SK-N-MC (cell line): ENCODE measurements at places on chromosomes 2 and 18.
A peak's percentile ranks its signal among the peaks of the same experiment; 100 is the strongest.

DNA sequence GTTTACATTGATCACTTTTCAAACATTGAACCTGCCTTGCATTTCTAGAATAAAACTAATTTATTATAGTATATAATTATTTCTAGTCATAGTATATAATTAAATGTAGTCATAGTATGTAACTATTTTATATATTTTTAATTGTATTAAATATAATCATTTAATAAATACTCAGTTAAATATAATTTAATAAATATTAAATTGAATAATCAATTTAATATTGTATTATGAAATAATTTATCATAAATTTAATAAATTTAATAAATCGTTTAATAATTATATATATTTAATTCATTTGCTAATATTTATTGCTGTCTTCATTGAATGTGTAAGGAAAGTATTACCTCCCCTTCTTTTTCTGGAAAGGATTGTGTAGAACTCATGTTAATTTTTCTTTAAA, 225.6 kb upstream of the NRP2 start:
- DNase-seq = no peak

GRCh38 chr2:121520641-121520994, 10.1 kb upstream of the RNU4ATAC start:
- DNase-seq = no peak

DNA sequence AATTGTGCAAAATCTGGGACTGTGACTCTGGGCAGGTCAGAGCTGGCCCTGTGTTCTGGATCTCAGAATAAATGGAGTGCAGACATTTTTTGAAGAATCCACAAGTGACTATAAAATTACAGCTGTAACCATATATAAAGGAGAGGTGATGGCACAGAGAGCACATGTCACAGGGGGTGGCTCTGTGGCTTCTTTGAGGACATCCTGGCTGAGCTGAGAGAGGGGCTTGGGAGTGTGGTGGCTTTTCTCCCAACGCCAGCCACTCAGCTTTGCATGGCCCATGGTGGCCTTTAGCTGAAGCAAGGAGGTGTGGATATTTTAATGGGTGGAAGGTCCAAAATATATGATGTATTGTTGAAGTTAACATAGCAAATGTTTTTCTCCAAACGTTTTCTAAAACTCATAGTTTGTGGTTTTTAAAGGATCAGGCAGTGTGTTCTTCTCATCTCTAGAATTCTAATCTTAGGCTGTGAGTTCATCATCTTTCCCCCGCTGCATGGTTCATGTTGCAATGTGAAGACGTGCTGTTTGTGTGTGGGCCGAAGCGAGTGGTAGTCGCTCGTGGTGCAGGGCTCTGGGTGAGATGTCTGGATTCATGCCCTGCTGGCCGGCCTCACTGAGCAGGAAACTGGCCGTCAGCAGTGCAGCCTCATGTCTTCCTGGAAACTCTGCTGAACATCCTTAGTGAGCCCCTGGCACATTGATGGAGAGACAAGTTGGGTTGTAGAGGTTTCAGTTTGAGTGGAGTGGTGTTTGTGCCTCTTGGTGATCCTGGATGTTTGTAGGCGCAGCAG, 109.9 kb downstream of the ZNF236 start:
- DNase-seq = no peak

GRCh38 chr18:8685141-8685913, 20.0 kb upstream of the MTCL1 start:
- peak; percentile 73 for DNase-seq

GRCh38 chr2:122531290-122532071, 776.0 kb downstream of the TSN start:
- no peak for DNase-seq

DNA sequence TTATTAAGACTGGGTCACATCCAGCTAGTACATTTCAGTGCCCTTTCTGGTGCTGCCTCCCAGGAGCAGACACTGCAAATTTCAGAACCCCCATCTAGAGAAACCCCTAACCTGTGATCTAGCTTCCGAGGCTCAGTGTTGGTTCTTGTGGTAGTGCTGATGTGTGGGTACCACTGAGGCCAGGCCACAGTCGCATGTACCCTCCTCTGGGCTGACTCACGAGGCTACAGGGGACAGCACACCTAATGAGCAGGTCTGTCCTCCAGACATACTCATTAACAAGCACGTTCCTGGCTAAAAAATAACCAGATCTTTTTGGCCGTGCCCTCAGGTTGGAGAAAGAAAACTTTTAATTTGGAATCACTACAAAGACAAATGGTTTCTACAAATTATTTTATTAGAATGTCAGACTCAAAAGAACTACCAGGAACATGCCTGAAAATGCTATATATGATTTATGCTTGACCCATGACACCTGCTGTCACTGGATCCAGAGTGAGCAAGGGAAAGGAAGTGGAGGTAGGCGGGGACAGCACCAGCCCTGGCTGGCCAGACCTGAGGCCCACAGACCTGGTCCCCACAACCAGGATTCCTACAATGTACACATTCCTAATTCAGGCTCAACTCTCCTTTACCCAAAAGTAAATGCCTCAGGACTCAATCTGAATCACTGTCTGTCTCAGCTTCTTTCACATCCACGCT, 8.5 kb downstream of the CIAO1 start:
- no peak for DNase-seq

GRCh38 chr2:66665124-66665984, 230.4 kb downstream of the MEIS1 start:
- DNase-seq = no peak

- DNase-seq = no peak
Measured at GRCh38 chr18:14939141-14939540, 191.2 kb downstream of the ANKRD30B start.

DNA sequence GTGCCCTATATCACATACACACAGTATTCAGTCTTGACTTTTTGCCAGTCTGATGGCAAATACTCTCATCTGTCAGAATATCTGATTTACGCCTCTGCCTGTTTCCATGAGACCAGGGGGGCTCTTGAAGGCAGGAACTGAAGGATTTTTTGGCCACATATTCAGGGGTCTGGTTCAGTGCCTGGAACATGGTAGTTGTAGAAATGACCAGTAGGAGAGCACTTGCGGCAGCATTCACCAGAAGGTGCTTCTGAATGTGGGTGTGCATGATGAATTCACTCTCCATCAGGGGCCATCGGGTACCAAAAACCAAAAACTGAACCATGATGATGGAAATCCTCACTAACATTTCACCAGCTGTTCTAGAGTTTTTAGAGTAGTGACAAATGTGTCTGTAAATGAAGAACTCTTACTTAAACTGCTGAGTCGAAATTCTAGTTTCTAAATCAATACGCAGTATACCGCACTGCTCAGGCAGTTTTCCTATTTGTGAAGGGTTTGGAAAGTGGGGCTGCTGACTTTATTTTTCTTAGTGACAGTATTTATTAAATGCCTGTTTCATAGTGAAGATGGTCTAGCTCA, 54.6 kb downstream of the MERTK start:
- no peak for DNase-seq

GRCh38 chr18:57026316-57026715, 120.6 kb upstream of the BOD1L2 start:
- no peak for DNase-seq

GRCh38 chr2:108194409-108195132, 45.2 kb upstream of the SULT1C3 start:
- DNase-seq = no peak

DNA sequence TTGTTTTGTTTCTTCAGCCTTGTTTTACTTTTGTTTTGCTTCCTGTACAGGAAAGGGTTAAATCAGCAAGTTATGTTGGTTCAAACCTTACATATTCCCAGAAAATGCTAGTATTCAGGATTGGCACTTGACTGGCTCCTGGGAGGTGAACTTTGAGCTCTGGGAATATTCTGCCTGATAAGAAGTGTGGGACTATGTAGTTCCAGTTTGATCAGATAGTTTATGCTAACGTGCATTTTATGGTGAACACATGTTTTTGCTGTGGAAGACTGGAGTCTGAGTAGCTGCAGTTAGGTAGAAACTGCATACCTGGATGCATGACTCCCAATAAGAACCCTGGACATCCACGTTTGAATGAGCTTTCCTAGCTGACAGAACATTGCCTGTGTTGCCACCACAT, 603.1 kb upstream of the HS6ST1 start:
- no peak for DNase-seq

GRCh38 chr2:122595065-122595464, 839.6 kb downstream of the TSN start:
- no peak for DNase-seq

- no peak for DNase-seq
Measured at GRCh38 chr2:218067523-218067922, 1.5 kb upstream of the RUFY4 start.

GRCh38 chr2:127479866-127480743, 46.2 kb downstream of the IWS1 start:
- no peak for DNase-seq

- DNase-seq = no peak
Measured at GRCh38 chr2:108531674-108532055, 2.6 kb upstream of the LIMS1 start.

GRCh38 chr2:158052761-158053160, 48.9 kb upstream of the UPP2 start:
- no peak for DNase-seq

DNA sequence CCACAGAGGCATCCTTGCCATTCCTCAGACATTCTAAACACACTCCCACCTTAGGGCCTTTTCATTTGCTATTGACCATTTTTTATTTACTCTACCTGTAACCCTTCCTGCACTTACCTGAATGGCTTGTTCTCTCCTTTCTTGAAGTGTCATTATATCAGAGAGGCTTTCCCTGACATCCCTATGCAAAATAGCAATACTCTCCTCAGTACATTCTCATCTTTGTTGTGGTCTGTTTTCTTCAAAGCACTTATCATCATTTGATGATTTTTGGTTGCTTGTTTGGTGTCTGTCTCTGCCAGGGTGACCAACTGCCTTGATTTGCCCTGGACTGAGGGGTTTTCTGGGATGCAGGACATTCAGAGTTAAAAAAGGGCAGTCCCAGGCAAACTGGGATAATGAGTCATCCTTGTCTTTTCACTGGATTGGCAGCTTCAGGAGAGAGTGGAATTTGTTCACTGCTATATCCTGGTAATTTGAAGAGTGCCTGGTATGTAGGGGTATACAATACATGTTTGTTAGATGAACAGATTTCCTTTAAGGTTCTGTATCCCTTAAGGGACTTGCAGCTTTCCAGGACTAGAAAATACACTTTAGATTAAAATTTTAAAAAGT, 102.4 kb downstream of the BABAM2 start:
- no peak for DNase-seq

DNA sequence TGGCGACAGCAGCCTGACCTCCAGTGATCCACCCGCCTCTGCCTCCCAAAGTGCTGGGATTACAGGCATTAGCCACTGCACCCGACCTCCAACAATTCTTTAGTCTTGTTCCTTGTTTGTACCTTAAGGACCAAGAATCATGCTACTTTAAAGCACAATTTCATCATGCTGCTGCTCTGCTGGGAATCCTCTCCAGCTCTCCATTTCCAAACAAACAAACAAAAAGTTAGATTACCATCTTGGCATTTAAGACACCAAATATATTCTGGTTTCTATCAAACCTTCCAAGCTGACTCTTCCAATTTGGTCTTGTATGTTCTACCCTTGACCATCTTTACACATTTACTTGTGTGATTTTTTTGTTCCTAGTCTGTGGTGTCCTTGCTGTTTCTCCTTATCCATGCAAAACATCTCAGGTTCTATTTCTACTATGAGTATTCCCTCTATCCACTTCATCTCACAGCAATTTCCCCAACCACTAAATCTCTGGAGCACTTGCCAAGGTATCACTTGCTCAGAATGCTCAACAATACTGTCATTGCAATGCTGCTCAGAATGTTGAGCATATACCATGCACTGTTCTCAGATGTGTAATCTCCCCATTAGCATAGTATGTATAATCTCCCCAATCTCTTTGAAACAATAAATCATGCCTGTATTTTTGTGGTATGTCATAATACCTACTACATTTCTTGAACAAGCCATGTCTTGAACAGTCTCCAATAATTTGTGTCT, 73.2 kb upstream of the GALNT5 start:
- no peak for DNase-seq

DNA sequence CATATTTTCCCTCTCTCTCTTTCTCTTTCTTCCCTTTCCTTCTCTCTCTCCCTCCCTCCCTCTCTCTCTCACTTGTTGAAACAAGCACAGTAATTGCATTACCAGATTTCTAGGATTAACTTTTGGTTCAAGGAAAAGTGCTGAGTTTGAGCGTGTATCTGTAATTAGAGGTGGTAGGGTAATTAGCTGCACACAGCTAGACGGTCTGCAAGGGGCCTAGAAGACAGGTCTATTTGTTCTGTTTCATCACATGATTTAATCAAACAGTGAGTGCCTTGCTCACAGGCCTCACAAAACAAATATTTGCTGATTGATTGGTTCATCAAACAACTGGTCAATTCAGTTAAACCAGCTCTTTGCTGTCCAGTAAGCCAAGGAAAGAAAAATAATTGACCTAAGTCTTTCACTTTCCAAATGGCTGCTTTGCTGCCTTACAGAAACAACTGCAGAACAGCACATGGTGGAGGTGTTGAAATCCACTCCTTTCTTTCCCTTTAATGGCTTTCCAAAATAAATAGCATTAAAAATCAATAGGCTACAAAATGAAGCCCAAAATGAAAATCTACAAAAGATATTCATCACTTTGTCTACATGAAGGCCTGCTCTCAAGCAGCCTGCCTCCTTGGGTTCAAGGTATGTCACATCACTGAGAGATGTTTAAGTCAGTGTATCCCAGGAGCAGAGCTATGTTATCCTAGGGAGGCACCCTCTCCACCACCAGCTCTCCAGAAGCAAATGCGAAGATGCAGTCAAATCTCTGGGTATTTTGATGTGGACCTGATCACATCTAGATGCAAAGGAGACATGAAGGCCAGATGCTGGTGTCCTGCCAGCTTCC, 264.4 kb upstream of the SIX2 start:
- DNase-seq = no peak

DNA sequence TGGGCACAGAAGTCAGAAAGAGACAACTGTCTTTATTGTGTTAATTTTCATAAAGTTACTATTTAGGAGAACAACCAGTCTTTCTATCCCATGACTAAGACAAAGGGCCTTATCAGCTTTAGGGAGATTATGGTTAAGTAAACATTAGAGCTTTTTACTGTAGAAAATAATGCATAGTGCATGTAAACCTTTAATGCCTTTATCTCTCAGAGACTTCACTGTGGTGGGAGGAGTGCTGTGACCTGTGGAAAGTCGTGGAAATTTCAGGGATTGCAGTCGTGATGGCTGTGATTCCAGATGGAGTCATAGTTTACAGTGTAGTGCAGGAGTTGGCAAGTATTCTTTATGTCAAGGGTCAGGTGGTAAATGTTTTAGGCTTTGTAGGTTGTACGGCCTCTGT, 15.8 kb downstream of the ZNF236 start:
- DNase-seq = no peak

DNA sequence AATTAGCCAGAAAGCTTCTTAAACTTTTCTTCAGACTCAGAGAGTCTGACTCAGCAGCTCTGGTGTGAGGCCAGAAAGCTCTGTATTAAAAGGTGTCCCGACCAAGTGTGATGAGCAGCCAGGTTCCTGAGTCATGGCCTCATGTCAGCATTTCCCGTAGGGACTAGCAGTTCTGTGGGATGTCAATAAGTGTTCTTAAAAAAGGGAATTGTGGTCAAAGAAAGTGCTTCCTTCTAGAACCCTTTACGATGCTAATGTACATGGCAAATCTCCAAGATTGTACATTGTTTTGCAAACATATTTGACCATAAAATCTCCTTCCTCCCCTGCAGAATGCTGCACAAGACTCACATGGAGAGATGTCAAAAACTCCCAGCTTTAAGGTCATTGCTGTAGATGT, 80.1 kb downstream of the PLA2R1 start:
- DNase-seq = no peak

GRCh38 chr2:173171924-173172643, 96.4 kb downstream of the MAP3K20 start:
- no peak for DNase-seq
